ENCODE measurements at places on chromosomes 13 and 19.
A peak's percentile ranks its signal among the peaks of the same experiment; 100 is the strongest.

- DNase-seq, result no peak
Observed at GRCh38 chr13:52797176-52797575, 51.3 kb downstream of the PCDH8 start.

DNA sequence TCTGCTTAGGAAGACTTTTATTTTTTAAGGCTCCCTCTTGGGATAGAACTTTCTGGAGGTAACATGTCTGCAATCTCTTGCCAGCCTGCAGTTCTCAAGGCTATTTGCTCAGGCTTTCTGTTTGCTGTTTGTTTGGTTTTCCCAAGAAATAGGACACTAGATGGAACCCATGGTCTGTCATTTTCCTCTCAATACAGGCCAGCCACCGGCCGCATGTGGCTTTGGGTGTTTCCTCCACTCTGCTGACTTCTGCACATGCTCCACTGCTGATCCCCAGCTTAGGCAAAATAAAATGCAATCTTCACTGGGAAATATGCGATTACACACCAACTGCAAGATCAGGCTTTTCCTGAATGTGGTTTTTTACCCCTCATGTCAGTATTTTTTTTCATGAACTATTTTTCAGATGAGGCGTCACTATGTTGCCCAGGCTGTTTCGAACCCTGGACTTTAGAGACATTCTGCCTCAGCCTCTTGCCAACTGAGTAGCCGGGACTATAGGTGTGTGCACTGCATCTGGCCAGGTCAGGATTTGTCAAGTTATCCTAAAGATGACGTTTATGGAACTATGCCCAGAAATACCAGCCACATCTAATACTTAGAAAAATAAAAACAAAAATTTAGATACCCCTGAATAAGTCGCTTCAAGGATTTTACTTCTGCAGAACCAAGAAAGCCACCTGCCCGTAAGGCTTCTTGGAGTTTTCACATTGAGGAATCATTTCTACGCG is 94.3 kb upstream of the PABPC3 start:
- DNase-seq, result peak; percentile 48

GRCh38 chr19:18450931-18451836 is 13.3 kb upstream of the ISYNA1 start:
- peak; percentile 87 for DNase-seq

- no peak for DNase-seq
Observed at GRCh38 chr13:30493658-30494381, 28.1 kb upstream of the HMGB1 start.

DNA sequence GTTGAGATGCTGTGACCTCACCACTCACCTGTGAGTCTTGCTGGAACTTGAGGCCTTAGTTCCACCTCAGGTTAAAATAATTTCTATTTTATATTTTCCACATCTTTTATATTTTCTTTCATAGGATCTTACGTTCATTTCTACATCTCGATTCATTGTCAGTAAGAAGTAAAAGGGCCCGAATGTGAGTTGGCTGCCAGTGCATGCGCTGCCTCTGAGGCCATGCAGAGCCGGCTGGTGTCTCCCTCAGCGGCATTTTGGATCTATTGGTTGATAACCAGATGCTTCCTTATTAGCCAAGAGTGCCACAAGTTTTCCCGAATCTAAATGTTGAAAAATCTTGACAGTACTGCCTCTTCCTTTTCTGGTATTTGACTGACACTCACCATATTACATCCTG is 347.3 kb downstream of the TEX29 start:
- no peak for DNase-seq

- no peak for DNase-seq
Observed at GRCh38 chr13:99836291-99836690, 135.3 kb downstream of the ZIC5 start.

- DNase-seq, result peak; percentile 64
Observed at GRCh38 chr19:5048727-5049553, 80.0 kb downstream of the KDM4B start.

- no peak for DNase-seq
Observed at GRCh38 chr13:30705680-30706079, 29.7 kb upstream of the ALOX5AP start.

GRCh38 chr19:19566306-19566705 is 28.2 kb downstream of the CILP2 start:
- DNase-seq, result no peak

DNA sequence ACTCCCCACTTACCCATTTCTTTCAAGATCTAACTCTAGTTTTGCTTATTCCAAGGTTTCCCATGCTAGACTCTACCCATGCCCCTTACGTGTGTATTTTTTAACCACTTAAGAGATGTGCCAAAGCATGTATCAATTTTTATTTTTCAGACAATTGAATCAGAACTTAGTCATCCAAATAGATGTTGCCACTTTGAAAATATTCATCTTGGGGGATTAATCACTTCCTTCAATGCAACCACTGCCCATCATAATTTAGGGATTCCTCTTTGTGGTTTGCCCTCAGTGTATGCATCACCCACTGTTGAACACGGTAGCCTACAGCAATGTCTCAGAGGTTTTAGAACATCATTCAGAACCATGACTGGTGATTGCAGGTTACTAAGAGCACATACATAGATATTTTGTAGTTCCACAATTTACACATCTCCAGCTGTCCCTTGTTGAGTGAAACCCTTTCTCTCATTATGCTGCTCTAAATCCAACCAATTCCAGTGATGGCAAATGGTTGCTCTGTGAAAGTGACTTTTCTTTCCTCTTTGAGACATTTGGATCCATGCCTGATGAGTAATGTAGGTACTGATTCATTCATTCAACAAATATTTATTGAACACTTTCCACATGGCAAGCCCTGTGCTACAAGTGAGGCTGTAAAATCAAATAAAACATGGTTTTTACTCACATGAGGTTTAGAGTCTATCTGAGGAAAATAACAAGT is 60.6 kb upstream of the SERP2 start:
- no peak for DNase-seq

- DNase-seq, result no peak
Observed at GRCh38 chr13:95507991-95508390, 44.5 kb upstream of the CLDN10 start.

DNA sequence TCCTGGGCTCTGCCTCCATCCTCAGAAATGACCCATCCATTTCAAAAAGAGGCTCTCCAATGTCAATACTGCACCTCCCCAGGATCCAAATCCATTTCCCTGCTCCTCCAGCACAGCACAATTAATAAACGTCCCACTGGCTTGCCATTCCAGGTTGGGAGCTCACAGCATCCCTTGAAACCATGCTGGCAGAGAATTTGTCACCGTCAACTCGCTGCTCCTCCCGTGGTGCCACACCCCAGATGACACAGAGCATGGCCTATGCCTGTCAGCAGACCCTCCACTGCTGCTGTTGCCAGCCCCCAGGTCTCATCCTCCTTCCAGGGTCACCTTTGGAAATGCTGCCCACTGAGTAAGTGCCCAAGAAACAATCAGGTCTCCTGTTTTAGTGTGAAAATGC is 53.0 kb upstream of the UQCRFS1 start:
- no peak for DNase-seq

GRCh38 chr19:13036366-13036976 is 41.2 kb downstream of the NFIX start:
- DNase-seq, result no peak

GRCh38 chr13:98297051-98297450 is 120.0 kb upstream of the RNF113B start:
- DNase-seq, result peak; percentile 3

GRCh38 chr13:113179374-113180230 is 21.2 kb downstream of the PROZ start:
- DNase-seq, result no peak

DNA sequence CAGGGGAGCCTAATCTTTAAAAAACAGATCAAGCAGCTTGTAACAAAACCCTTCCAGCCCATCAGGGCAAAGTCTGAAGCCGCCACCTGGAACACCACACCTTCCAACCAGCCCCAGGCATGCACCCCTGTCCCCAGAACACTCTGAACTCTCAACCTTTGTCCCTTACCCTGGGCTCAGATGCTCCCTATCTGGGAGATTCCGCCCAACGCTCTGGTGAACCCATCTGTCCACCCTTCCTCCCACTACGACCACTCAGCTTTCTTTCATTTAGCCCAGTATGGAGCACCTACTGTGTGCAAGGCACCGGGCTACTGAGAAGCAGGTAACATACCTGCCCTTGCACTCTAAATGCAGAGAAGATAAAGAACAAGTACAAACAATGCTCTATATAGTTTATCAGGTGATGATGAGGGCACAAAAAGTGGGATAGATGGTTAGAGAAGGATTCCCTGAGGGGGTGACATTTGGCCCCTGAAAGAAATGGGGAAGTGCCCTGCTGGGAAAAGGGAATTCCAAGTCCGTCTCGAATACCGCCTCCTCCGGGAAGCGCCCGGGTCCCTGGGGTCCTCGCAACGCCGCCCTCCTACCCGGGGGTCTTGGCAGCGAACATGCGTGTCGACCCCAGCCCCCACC is 629 bp downstream of the PEPD start:
- no peak for DNase-seq

DNA sequence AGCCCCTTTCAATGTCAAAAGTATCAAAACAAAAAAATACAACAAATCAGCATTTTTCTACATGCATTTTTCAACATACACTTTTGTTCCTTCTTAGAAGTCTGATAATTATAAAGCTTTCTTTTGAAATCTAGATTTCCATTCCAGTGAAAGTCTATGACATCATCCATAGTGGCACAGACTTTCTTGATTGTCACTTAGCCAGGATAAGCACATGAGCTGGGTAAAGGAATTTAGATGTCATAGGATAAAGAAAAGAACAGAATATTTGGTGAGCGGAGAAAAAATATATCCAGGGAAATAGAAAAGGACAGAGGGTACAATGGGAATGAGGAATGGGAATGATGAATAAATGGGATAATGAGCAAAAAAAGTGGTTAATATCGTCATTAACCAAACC is 15.1 kb upstream of the TRPC4 start:
- DNase-seq, result no peak

DNA sequence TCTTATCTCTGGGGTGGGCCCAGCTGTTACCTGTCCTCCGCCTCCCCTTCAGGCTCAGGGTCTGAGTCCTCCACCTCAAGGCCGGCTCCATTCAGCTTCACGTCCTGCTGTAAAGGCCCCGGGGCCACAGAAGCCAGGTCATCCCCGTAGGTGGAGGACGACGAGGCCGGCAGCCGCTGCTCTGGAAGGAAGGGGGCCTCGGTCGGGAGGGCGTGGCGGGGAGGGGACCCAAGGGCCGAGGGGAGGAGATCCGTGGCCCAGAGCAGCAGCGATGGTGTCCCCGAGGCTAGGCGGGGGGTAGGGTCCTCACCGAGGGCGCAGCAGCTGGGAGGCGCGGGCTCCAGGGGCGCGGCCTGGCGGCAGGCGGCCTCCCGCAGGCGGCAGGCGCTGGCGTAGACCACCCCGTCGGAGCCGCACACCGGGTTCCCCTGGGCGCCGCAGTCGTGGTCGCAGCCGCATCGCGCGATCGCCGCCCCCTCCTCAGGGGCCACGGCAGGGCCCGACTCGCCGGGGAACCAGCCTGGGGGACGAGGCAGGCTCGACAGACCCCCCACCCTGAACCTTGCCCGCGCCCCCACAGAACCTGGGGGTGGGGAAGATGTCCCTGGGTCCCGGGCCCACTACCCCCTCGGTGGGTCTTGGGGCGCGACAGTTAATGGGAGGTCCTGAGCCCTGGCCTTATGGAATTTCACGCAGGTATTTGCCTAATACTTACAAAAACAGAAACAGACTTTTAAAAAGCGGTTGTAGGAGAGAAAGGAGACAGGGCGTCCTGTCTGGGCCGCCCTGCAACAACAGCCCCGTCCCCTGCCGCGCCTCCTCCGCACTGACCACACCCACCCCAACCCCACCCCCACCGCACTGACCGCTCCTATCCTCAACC is 7.6 kb downstream of the F2RL3 start:
- peak; percentile 42 for DNase-seq

DNA sequence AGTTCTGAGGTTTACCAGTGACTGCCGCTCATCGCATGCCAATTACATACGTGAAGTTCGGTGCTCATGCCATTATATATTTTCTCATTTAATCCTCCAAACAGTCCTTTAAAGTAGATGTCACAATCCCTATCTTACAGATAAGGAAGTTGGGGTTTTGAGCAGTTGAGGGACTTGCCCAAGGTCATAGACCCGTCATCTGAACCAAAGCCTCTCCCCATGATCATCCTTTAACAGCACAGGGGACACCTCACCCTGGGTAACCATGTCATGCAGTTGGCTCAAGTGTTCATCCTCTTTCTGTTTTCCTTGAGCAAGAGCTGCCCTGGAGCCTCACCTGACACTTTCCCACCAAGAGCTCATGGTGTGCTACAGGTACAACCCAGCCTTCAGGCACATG is 69.1 kb downstream of the HSPH1 start:
- no peak for DNase-seq
